ENCODE measurements at places on chromosomes 16 and 17.

GRCh38 chr16:23500862-23501225, 9.4 kb downstream of the GGA2 start:
- no peak for DNase-seq

- no peak for DNase-seq
These were observed 40.2 kb downstream of the FOXK2 start for GRCh38 chr17:82559566-82560251.

GRCh38 chr17:41267711-41268110, 2.5 kb downstream of the KRTAP9-6 start:
- no peak for DNase-seq

DNA sequence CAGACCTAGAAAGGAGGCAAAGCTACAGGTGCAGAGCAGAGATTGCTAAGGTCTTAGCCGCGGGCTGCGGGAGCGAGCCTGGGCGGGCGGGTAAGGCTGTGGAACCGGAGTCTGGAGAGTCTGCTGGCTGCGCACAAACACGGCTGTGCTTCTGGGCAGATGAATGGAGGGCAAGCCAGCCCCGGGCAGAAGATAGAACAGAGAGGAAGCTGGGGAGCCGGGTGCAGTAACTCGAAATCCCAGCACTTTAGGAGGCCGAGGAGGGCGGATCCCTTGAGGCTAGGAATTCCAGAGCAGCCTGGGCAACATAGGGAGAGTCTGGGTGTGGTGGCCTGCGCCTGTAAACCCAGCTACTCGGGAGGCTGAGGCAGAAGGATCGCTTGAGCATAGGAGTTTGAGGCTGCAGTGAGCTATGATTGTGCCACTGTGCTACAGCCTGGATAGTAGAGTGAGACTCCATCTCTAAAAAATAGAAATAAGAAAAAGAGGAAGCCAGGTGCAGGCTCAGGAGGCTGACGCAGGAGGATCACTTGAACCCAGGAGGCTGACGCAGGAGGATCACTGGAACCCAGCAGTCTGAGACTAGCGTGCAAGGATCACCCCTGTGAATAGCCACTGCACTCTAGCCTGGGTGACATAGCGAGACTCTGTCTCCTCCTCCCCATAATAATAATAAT, 56.3 kb downstream of the PITPNC1 start:
- no peak for DNase-seq

DNA sequence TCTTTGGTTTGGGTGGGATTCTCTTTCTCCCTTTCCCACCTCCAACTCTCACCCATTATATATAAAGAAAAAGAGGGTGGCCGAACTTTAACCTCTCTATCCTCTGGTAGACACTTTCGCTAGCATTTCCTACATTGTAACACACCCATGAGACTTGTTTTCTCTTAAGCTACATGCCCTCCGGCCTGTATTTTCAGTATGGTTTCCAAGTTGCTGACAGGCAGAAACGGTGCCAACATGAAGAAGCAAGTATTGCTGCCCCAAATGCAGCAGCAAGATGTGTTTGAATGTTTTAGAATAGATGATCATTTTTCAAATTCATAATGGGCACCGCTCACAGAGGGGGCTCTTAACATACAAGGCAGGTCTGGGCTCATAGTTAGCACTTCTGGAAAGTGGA, 18.7 kb upstream of the CYB5B start:
- no peak for DNase-seq

DNA sequence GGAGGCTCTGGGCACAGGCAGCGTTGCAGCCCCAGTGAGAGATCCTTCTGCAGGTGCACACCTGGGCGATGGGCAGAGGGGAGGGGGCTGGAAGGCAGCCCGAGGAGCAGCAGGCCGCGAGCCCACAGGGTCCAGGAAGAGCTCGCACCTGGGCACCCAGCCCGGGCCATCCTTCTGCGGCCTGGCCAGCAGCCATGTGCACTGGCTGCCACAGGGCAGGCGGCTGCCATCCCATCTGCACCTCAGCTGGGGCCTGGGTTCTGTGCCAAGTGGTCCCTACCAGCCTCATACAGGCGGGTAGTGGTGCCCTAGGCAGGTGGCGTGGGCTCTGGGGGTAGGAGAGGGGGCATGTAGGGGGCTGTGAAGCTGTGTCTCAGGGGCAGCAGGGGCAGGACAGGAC, 197.2 kb downstream of the RBFOX3 start:
- no peak for DNase-seq
